AG08396 (cell line): ENCODE measurements at places on chromosomes 16 and 17.

DNA sequence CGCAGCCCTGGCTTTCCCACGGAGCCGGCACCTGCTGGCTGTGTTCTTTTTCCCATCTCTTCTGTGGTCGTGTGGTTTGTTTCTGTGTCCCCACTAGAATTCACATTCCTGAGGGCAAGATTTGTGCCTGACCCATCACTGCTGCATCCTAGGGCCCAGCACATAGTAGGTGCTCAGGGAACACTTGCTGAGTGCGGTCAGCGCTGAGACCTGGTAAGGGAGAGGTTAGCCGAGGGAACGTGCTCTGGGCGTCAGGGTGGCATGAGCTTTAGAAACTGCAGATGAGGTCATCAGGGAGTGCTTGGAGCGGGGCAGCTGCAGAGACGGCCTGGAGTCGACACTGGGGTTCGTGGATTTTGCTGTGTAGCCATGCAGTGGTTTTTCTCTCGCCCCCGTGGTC, 5.9 kb downstream of the DEF8 start:
- DNase-seq, result no peak

- peak; percentile 12 for DNase-seq
Observed at GRCh38 chr16:22373662-22374310, 633 bp downstream of the CDR2 start.

- DNase-seq, result peak; percentile 30
Observed at GRCh38 chr17:37068266-37068665, 119.5 kb downstream of the AATF start.

DNA sequence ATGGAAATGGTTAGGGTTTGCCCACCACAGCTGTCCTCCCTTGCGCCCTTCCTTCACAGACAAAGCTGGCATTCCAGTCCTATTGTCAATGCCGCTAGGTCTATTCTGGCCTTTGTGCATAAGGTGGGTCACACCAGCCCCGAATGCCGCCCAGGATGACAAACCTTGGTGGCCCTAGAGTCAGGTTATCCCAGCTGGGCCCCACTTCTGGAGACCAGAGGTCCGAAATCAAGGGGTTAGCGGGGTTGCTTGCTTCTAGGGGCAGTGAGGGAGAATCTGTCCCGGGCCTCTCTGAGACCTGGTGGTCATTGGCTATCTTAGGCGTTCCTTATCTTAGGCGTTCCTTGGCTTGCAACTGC, 472.1 kb downstream of the SOX9 start:
- no peak for DNase-seq

DNA sequence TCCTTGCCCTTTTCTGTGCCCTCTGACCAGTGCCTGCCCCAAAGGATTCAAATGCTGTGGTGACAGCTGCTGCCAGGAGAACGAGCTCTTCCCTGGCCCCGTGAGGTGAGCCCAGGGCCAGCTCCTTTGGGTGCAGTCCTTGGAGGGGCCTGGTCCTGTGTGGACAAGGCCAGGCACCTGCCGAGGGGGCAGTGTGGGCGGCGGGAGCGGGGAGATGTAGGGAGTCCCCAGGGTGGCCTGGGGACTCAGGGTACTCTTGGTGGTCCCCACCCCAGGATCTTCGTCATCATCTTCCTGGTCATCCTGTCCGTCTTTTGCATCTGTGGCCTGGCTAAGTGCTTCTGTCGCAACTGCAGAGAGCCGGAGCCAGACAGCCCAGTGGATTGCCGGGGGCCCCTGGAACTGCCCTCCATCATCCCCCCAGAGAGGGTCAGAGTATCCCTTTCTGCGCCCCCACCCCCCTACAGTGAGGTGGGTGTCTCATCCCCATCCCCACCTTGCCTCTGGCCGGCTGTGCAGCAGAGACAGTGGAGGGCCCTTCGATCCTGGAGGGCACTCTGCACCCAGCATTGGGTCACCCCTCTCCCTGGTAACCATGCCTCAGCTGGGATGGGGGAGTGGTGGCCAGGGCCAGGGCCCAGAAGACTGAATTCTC, 4.4 kb downstream of the TMEM92 start:
- DNase-seq, result no peak

- no peak for DNase-seq
Observed at GRCh38 chr16:15765116-15765515, 91.7 kb downstream of the MYH11 start.

DNA sequence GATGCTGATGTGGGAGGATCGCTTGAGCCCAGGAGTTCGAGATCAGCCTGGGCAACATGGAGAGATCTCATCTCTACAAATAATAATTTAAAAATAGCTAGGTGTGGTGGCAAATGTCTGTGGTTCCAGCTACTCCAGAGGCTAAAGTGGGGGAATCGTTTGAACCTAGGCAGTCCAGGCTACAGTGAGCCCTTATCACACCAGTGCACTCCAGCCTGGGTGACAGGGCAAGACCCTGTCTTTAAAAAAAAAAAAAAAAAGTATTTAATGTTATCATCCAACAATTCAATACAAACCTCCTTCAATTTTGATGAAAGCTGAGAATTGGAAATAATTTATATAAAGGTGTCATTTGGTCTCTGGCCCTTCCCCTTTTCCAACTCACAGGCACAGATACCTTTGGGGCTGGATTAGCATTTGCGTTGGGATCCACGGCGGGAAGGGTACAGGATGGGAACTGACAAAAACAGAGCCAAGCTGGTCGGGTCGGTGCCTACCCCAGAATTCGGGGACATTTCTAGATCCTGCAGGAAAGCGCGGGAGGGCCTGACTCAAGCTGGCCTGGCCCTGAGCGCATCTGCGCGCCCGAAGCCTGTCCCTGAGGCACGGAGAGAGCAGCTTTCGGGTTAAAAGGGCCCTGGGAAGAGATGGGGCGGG, 860 bp upstream of the DCAF7 start:
- DNase-seq, result no peak

GRCh38 chr17:17710355-17710727, 29.1 kb downstream of the RAI1 start:
- no peak for DNase-seq

DNA sequence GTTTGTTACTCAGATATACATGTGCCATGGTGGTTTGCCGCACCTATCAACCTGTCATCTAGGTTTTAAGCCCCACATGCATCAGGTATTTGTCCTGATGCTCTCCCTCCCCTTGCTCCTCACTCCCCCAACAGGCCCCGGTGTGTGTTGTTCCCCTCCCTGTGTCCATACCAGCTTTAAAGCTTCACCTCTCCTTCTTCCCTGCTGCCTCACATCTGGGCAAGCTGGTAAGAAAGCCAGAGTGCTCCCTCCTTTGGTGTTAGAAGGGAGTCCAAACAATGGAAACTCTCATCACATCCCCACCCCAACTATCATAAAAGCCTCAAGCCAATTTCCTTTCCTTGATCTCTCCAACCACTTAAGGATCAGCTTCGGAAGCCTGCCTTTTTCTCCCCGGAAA, 1115.6 kb upstream of the GOT2 start:
- DNase-seq, result no peak

GRCh38 chr16:85401370-85401916, 211.7 kb upstream of the GSE1 start:
- no peak for DNase-seq

GRCh38 chr17:68733241-68734176, 132.3 kb upstream of the FAM20A start:
- no peak for DNase-seq

- no peak for DNase-seq
Observed at GRCh38 chr16:10839279-10839666, 20.7 kb upstream of the TVP23A start.

GRCh38 chr16:87835882-87836331, 33.4 kb downstream of the SLC7A5 start:
- DNase-seq, result no peak

DNA sequence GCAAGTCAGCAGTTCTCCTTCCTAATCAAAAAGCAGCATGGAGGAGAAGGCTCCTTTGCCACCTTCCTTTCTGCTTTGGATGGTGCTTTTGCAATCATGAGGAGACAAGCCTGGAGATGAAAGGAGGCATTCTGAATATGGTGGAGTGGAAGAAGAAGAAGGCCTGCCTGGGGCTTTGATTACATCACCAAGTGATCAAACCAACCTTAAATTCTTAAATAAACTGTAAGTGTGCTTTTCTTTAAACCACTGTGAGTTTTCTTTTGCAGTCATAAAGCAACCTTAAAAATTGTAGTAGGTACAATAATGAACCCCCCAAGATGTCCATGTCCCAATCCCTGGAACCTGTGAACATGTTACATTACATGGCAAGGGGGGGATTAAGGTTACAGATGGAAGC, 31.7 kb upstream of the IL21R start:
- no peak for DNase-seq

GRCh38 chr16:30761427-30761927, 385 bp downstream of the CFAP119 start:
- peak; percentile 57 for DNase-seq

- DNase-seq, result no peak
Observed at GRCh38 chr17:79629548-79630049, 18.7 kb upstream of the RBFOX3 start.

GRCh38 chr16:75203096-75203495, 3.9 kb downstream of the CTRB2 start:
- DNase-seq, result no peak

DNA sequence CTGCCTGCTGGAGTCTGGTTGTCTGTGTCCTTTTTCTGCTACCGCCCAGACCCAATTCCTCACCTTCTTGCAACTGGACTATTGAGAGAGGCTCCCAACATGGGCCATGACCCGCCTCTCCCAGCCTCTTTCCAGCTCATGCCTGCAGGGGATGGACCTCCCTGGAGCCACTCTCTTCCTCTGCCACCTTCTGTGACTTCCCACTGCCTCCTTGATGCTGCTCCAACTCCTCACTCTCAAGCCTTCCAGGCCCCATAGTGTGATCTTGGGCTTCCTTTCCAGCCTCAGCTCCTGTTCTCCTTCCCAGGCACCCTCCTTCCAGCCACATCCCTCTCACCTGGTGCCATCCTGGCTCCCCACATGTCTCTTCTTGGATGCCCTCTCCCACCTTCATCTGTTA, 11.1 kb downstream of the ZNF768 start:
- no peak for DNase-seq

DNA sequence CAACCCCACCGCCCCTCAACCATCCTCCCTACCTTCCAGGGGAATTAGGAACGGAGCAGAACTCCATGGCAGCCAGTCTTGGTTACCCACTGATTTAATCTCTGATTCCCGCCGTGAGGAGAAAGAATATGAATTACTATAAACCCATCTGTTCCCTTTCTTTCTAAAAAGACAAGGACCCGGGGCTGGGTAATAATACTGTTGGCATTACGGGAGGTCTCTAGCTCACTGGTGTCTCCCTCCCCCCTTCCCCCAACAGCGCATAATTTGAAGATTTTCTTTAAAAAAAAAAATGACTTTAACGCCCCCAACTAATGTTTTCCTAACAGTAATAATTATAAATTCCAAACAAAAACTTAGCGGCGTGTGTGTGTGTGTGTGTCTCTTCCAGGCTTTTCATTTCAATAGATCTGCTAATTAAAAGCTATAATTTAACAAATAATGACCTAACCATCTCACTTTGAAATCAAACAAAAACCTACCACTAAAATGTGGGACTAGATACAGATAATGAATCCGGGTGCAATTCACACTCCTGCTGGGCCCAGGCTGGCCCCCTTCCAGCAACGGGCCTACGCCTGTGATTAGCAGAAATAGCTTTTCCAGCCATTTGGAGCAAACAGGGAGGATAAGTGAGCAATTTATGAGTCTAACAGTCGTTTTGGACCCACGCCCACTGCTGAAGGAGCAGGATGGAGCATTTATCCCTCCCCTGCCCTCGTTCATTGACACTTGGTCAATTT, 18.2 kb upstream of the BHLHA9 start:
- no peak for DNase-seq

DNA sequence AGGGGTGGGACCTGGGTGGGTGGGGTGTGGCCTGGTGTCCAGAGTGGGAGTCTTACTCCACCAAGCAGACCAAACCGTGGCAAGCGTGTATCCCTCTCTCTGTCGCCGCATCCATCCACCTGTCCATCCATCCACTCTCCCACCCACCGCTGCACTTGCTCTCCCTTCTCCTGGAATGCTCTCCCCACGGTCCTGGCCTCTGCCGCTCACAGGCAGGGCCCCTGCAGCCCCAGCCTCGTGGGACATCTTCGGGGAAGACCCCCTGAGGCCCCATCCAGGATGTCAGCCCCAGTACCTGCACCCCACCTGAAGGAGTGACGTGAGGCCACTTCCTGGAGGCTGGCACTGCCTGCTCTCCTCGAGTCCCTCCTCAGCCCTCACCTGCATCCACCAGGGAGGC, 189.5 kb upstream of the GSE1 start:
- DNase-seq, result no peak

- no peak for DNase-seq
Observed at GRCh38 chr16:30349675-30350074, 5.4 kb downstream of the CD2BP2 start.

- DNase-seq, result no peak
Observed at GRCh38 chr17:50189550-50190292, 11.7 kb downstream of the COL1A1 start.

- no peak for DNase-seq
Observed at GRCh38 chr16:10641953-10642949, 52.5 kb downstream of the TEKT5 start.

GRCh38 chr17:2898255-2898926, 102.2 kb downstream of the RAP1GAP2 start:
- DNase-seq, result no peak

DNA sequence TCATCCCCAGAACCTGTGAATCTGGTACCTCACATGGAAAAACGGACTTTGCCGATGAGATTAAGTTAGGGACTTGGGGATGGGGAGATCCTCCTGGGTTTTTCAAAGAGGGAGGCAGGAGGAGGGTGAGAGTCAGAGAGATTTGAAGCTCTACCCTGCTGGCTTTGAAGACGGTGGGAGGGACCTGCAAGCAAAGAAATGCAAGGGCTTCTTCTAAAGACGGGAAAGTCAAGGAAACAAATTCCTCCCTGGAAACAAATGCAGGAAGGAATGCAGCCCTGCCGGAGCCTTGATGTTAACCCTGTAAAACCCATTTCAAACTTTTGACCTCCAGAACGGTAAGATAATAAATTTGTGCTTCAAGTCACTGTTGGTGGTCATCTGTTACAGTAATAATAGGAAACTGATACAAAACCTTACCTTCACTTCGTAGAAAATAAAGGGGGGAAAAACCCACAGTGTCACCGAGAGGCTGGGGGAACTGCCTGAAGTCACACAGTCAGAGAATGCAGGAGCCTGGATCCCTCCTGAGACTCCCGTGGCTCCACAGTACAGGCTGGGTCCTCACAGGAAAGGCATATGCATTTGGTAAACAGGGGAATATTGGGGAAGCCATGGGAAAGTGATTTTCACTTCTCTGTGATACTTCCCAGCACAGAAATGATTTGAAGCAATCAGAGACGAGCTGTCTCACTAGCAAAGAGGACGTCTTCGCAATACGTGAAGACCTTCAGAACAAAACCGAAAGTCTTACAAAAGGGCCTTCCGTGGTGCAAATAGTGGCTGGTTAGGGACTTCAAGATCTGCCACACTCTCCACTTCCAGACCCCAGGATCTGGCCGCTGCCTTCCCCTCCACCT, 58.9 kb upstream of the CLEC3A start:
- no peak for DNase-seq
